ENCODE measurements at places on chromosomes 12 and 14. TPM values are rescaled to one million over a fixed set of nuclear protein-coding genes. Genes with fewer than 3 reads are reported as not detected.

DNA sequence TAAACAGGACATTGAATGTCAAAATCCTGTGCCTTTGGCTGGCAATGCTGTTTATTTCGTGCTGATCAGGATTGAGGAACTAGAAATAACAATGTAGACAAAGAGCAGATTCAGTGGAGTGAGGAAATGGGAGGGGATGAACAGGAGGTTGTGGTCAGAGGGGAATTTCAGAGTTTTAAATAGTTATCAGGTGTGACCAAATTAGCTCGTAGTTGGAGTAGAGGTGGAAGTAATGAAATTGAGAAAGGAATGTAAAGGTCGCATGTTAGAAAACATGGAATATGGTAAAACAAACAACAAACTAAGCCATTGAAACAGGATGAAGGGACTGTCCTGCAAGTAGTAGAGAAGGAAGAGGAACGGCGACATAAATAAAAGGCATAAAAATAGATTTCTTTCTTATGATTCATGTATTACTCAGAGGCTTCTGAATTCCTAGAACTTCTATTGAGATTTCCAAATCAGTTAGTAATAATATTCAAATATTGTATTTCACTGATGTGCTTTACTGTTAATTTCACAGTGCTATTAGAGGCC lies 9.5 kb upstream of the SAV1 start:
- DNase-seq, result peak; percentile 17

GRCh38 chr14:65704850-65705249 lies 292.3 kb downstream of the FUT8 start:
- no peak for DNase-seq

DNA sequence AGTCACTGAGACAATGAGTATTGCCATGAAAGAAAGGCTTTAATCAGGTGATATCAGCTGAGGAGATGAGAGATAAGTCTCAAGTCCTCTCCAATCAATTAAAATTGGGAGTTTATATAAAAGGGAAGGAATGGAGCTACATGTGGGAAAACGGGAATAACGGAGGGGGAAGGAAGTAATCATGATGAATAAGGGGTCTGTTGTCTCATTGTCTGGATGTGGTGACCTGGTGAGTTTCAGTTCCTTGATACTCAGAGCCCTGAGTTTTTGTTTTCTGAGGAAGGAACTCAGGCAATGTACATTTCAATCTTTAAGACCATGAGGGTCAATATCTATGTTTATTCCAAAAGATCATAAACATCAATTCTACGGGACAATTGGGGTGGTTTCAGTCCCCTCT lies 198.8 kb downstream of the KITLG start:
- no peak for DNase-seq

GRCh38 chr12:19411234-19412204 lies 27.8 kb upstream of the AEBP2 start:
- DNase-seq, result no peak

DNA sequence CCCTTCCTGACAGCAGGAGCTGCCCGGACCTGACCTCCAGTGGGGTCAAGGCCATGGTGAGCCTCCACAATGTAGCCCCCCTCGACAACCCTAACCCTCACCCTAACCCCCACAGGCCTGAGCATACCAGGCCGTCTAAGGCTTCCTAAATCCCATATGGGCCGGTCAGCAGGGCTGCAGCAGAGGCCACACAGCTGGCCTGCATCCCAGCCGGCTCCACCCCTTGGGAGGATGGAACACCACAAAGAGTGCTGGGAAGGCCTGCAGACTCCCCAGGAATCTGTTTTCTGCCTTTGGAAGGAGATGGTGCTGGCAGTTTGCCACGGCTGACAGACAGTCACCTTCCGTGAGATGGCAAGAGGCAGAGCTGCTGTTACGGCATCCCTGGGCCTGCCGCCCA lies 2.8 kb downstream of the TMEM179 start:
- DNase-seq, result no peak

Gene GLIPR1L1
- not detected for total RNA-seq

Data from OCI-LY7 (cell line).